ENCODE measurements at places on chromosomes 7 and 10.

DNA sequence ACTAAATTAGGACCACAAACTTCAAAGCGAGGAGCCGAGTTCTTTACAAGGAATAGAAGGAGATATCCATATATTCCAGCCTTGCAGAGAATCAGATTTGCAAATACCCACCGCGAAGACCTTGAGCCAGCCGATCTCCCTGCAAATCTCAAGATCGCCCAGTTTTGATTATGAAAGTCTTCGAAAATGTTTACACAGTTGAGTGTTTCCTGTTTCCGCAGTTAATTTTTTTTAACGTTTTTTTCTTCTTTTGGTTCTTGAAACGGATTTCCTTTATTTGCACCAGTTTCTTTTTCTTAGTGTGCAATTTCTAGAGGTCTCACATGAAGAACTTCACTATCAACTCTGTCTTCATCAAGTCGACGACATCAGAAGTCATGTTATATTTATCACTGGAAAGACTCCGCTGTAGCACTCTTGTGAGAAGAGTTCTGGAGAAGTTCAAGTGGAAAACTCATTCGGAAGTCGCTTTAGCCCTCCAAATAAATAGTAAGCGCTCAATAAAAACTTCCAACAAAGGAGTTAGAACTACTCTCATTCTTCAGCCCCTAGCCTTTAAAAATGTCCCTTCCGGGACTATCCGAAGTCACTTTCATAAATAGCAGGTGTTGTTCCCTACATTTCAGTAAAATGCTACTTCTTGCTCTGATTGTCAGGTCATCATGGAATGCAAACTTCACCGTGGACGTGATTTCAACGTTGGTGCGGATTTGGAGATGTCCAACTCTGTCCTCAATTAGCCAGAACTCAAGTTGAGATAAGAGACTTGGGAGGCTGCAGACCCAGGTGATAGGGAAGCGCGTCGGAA is 11.9 kb upstream of the SPAG6 start:
- DNase-seq, result no peak

DNA sequence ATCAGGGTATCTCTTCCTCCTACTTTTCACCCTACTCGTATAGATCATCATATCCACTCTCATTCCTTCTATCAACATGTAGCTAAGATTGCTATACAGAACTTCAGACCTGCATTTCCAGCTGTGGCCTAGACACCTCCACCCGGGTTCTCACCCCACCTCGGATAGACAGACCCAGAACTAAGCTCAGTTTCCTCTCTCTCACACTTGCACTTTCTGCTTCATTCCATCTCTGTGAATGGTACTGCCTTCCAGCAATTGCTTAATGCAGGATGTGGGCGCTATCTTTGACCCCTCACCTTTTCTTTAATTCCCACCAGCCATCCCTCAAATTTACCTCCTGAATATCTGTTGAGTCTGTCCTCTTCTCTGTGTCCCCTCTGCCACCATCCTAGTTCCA is 35.7 kb downstream of the AGK start:
- DNase-seq, result no peak

- no peak for DNase-seq
Observed at GRCh38 chr10:131174211-131174565, 137.3 kb downstream of the TCERG1L start.

GRCh38 chr7:48084727-48085432 is 4.2 kb upstream of the UPP1 start:
- DNase-seq, result no peak

GRCh38 chr7:47507522-47507921 is 74.4 kb downstream of the TNS3 start:
- no peak for DNase-seq

DNA sequence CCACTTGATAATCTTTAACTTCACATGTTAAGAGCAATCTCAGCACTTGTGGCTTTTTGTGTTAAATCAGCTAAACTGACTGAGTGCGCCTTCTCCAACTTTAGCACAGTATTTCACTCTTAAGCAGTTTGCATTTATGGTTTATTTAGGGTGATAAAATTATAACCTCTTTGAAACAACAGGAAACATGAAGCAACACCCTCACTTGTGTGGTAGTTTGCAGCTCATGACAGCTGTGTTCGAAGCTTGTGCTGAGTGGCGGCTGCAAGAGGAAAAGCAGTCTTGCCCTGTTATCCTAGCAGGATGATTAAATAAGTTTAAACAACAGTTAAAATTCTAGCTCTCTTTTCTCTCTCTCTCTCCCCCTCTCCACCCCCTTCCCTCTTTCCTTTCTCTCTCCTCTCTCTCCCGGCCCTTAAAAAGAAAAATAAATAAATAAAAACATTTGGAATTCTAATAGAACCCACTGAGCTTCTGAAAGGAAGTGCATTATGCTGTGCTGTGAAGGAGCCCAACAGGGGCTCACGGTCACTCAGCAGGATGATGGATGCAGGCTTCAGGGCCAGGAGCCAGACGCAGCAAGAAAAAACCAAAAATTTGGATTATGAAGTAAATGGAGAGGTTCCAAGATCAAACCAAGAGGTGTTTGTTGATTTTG is 25.2 kb downstream of the OGDH start:
- no peak for DNase-seq

DNA sequence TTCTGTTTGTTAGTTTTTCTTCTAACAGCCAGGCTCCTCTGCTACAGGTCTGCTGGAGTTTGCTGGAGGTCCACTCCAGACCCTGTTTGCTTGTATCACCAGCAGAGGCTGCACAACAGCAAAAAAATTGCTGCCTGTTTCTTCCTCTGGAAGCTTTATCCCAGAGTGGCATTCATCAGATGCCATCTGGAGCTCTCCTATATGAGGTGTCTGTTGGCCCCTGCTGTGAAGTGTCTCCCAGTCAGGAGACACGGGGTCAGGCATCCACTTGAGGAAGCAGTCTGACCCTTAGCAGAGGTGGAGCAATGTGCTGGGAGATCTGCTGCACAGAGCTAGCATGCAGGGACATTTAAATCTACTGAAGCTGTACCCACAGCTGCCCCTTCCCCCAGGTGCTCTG is 26.7 kb upstream of the CROT start:
- no peak for DNase-seq

DNA sequence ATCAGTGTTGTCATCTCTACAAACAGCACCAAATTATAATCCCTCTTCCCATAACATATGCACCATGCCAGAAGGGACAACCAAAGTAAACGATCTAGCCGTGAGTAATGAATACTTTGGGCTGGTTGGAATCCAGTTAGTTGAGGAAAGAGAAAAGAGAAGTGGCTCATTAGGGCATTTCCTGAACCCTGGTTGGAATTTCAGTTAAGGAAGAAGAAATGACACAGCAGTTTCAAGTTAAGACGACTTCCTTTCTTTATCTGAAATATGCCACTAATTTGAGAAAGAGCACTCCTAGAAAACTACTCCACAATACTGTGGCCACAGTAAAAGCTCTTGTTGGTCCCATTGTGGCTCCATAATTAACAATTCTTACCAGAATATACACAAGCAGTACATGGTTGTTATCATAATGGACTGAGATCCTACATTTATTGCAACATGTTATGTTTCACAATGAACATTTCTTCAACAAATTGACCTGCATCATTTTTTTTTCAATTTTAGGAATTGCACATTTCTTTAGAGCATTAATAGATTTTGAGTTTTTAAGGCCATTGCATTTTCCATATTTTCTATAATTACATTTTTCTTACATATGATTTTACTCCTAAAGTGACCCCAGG is at the start of gene TFEC:
TFEC (minus strand) TSS at position 113 of the 626 bp plus-strand sequence. CDS start 46,322 bp downstream, outside the sequence.
- no peak for DNase-seq

DNA sequence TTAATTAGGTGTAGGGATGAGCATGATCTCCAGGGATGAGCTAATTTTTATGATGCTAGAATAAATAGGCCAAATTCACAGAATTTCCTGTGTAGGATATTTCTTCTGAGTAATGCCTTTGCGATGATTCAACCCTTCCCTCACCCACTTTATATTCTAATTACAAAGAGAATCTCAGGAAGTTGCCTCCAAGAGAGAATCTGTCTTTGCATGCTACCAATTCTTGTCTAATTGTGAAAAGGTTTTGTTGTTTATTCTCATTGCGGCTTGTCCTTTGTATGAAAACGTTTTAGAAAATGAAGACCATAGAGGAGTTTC is 6.3 kb downstream of the C7orf57 start:
- no peak for DNase-seq

- no peak for DNase-seq
Observed at GRCh38 chr7:100141555-100141949, 7.2 kb upstream of the LAMTOR4 start.

DNA sequence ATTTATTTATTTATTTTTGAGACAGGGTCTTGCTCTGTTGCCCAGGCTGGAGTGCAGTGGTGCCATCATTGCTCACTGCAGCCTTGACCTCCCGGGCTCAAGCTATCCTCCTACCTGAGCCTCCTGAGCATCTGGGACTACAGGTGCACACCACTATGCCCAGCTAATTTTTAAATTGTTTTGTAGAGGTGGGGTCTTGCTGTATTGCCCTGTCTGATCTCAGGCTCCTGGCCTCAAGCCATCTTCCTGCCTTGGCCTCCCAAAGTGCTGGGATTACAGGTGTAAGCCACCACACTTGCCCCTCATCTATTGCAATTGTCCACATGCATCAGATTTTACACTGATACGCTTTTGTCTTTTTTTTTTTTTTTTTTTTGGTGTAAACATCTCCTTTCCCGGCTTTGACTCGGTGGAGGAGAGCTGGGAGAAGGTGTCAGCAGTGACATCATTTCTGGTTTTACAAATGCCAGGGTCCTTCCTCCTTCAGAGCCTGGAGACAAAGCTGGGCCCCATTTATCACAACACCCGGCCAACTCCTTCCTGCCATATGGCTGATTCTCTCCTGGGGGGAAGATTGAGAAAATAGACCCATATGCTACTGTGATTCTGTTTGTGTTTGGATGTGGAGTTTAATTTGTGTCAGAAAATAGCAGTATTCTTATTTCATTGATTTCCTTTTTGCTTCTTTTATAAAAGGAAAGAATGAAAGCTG is 61.3 kb downstream of the GALNT17 start:
- no peak for DNase-seq

DNA sequence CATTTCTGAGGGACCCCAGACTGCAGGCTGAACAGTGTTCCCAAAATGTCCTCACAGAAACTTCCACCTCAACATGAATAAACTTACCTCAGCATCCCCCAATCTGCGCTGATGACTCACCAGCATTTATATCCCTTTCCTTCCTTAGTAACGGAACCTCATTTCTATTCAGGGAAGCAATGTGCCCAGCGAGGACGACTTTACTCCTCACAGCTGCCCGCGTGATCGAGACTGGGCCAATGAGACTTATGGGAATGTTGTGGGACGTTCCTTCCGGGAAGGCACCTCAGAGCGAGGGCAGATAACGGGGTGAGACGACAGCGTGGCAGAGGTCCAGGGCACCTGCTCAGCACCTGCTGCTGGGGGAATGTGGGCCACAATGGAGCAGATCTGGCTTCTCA is 73.1 kb upstream of the CAMK2B start:
- DNase-seq, result no peak

DNA sequence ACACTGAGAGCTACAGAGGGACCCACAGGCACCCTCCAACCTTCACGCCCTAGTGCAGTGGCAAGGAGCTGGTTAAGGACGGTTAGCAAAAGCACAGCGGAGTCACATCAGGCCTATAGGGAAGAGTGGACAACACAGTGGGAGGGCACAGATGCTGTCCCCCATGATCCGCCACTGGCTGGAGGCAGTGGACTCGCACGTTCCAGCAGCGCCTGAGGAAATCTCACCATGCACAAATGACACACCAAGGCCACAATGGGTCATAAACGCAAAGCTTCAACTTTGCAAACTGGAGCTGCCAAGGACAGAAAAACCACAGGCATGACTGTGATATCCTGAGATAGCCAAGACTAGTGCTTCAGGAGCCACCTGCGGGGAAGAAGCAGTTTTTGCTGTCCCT is 58.8 kb downstream of the GRB10 start:
- DNase-seq, result no peak

DNA sequence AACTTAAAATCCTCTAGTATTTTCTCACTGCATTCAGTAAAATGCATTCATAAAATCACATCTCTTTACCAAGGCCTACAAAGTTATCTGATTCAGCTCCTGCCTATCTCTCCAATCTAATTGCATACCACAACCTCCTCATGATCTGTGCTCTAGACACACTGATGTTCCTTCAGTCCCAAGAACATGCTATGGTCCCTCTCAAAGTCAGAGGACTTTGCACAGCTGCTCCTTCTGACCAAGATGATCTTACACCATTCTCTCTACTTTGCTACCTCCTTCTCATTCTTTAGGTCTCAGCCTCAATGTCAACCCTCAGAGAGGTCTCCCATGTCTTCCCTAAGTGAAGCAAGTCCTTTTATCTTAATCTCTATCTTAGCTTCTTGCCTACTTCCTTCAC is 45.5 kb downstream of the CAV1 start:
- DNase-seq, result no peak

DNA sequence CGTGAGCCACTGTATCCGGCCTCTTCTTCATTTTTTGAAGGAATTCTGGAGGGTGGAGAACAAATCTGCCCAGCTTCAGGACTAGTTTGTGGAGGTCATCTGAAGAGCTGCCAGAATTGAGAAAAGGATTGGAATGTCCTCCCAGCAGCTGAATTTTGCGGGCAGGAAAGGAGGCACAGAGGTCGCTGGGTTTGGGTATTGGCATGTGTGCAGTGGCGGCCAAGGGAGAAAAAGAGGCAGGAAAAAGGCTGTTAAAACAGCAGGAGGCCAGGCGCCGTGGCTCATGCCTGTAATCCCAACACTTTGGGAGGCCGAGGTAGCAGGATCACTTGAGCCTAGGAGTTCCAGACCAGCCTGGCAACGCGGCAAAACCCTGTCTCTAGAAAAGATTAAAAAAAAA is 80.4 kb downstream of the HIP1 start:
- DNase-seq, result no peak

DNA sequence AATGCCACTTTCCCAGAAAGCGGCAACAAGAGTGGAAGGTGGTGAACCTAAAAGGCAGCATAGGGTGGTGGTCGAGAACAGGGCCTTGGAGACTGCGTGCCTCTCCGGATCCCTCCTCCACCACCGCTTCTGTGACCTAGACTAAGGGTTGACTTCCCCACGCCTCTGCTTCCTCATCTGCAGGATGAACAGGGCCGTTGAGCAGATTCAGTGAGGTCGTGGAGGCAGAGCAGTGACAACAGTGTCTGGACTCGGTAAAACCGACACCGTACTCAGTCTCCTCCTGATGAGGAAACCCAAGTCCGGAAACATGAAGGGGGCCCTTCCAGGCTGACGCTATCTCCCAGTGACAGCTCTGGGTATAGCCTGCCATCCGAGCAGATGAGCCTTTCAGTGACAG is 162.6 kb downstream of the CELF2 start:
- DNase-seq, result no peak

GRCh38 chr7:10677668-10678232 is 295.9 kb upstream of the PHF14 start:
- DNase-seq, result no peak

- DNase-seq, result no peak
Observed at GRCh38 chr7:123502201-123502600, 32.2 kb downstream of the IQUB start.
